ENCODE measurements at places on chromosomes 4 and X.

GRCh38 chr4:22635692-22636091, 57.0 kb upstream of the GBA3 start:
- no peak overlapping the region for H3K4me3 ChIP-seq
- H3K36me3 ChIP-seq = no peaks in the 10 kb centered on the region
- DNase-seq = no peak
- H3K27me3 ChIP-seq = no peaks in the 10 kb centered on the region
- no peak overlapping the region for H3K27ac ChIP-seq
- no peaks in the 10 kb centered on the region for H3K4me1 ChIP-seq

- H3K27ac ChIP-seq = no peak overlapping the region
- peaks cover 33% of the 10 kb centered on the region for H3K36me3 ChIP-seq
- DNase-seq = no peak
- no peaks in the 10 kb centered on the region for H3K4me1 ChIP-seq
- no peak overlapping the region for H3K4me3 ChIP-seq
Measured at GRCh38 chr4:113718252-113718651, 43.3 kb downstream of the CAMK2D start.

DNA sequence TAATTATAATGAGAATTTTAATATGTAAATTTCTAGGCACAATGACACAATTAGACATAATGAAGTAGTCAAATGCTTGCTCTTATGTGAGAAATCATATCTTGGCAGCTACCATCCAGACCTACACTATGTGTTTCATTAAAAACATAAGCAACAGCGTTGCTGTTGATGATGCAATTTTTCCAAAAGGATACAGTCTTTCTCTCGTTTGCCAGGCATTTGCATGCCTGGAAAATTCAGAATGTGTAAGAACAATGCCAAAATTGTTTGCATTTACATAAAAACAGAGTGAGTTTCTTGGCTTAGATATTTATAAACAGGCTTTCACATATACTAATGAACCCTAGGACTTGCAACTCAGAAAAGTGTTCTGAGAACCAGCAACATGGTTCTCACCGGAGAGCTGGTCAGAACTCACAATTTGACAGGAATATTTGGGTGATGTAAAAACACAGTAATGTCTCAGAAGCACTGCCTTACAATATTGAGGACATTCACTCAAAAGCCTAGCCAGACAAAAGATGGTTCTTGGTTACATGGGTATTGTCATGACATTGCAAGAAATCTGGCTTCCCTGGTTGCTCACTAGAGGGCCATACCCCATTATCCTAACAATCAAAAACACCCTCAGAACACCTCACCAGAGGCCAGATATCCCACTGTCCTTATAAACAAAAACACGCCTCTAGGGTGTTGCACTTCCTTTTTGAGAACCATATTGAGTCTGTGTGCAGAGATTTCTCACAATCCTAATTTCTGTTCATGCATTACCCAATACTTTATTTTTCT, 1029.0 kb upstream of the AGA start:
- no peak overlapping the region for H3K4me3 ChIP-seq
- no peaks in the 10 kb centered on the region for H3K36me3 ChIP-seq
- DNase-seq = no peak
- H3K27ac ChIP-seq = no peak overlapping the region
- H3K27me3 ChIP-seq = no peaks in the 10 kb centered on the region

GRCh38 chr4:165520086-165520485, 141.3 kb downstream of the CPE start:
- H3K36me3 ChIP-seq = no peaks in the 10 kb centered on the region
- no peak overlapping the region for H3K4me3 ChIP-seq
- H3K27ac ChIP-seq = no peak overlapping the region
- peaks cover 6% of the 10 kb centered on the region for H3K27me3 ChIP-seq
- no peak for DNase-seq
- H3K4me1 ChIP-seq = no peaks in the 10 kb centered on the region

GRCh38 chrX:154485150-154486051, 1.0 kb downstream of the UBL4A start:
- peaks cover 37% of the 10 kb centered on the region for H3K4me1 ChIP-seq
- H3K36me3 ChIP-seq = peaks cover 25% of the 10 kb centered on the region
- no peak for DNase-seq
- peak overlapping the region; percentile 69 for H3K4me3 ChIP-seq

DNA sequence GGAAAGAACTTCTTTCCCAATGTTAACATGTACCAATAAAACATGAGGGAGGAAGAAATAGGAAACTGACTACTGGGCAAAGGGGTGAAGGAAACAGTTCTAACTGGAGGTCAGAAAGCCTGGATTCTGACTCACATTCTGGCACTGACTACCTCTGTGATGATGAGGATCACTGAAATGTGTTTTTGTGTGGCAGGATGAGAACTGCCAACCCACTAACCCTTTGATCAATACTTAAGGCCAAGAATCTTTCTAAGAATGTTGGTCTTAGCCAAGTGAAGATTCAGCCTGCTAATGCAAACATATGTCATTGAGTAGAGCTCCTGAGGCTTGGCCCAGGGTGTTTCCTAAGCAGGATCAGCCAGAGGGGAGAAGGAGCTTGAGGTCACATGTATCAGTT, 4.6 kb downstream of the ALAS2 start:
- no peaks in the 10 kb centered on the region for H3K27me3 ChIP-seq
- H3K4me1 ChIP-seq = no peaks in the 10 kb centered on the region
- peaks cover 2% of the 10 kb centered on the region for H3K36me3 ChIP-seq
- H3K4me3 ChIP-seq = no peak overlapping the region
- no peak for DNase-seq
- no peak overlapping the region for H3K27ac ChIP-seq

- H3K4me3 ChIP-seq = no peak overlapping the region
- H3K36me3 ChIP-seq = no peaks in the 10 kb centered on the region
Measured at GRCh38 chr4:34861666-34862065, 1382.6 kb downstream of the ARAP2 start.

DNA sequence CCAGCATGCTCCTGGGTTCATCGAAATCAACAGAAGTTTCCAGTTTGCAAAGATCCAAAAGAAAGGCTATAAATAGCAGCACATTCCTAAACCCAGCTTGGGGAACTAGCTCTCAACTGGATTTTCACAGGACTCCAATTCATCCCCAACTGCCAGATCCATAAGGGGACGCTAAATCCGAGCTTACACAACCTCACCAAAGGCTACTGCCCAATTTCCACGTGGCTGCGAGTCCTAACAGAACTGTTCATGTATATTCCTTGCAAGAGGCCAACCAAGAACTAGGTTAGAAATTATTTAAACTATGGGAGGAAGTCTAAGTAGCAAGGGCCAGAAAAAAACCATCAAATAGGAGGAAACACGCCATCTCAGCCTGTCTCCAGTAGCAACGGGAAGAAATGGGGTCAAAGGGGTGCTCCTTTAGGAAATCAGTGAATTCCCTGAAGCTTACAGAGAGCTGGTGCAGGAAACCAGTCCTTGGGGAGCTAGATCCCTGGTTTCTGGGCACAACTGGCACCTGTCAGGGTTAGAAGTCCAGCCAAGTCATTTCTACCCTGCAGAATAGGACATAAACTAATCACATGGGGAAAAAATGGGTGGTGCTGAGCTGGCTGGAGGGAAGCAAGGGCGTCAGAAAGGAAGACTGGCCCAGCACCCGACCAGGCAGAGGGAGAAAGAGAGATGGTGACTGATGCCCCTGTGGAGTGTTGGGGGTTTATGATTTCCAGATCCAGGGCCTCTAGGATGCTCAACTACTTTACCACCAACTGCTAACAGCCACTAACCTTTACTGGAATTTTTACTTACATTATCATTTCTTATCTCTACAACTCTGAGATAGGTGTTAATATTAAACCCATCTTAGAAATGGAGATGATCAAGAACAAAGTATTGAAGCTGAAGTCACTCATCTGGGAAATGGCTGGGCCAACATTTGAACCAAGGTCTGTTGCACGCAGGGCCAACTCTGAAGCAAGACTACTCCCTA, 20.5 kb downstream of the RELL1 start:
- peaks cover 59% of the 10 kb centered on the region for H3K4me1 ChIP-seq
- DNase-seq = no peak
- H3K27ac ChIP-seq = no peak overlapping the region
- H3K27me3 ChIP-seq = no peaks in the 10 kb centered on the region
- no peak overlapping the region for H3K4me3 ChIP-seq

GRCh38 chr4:161952382-161952781, 211.4 kb downstream of the FSTL5 start:
- no peaks in the 10 kb centered on the region for H3K27me3 ChIP-seq
- H3K27ac ChIP-seq = no peak overlapping the region
- no peak overlapping the region for H3K4me3 ChIP-seq
- no peak for DNase-seq
- no peaks in the 10 kb centered on the region for H3K36me3 ChIP-seq
- H3K4me1 ChIP-seq = no peaks in the 10 kb centered on the region

DNA sequence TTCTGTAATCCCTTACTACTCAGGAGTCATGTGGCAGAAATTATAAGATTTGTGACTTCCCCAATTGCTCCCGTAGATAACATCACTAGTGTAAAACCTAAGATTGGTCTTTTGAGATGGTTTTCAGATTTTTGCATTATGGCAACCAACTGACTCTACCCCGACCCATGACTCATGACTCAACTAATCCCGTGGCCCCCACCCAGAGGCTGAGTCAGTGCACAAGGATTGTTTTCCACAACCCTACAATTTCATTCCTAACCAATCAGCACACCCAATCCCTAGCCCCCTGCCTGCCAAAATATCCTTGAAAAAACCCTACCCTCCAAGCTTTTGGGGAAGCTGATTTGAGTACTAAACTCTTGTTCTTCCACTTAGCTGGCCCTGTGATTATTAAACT, 109.4 kb upstream of the FAM9C start:
- peaks cover 8% of the 10 kb centered on the region for H3K36me3 ChIP-seq
- DNase-seq = no peak
- H3K27me3 ChIP-seq = no peaks in the 10 kb centered on the region

DNA sequence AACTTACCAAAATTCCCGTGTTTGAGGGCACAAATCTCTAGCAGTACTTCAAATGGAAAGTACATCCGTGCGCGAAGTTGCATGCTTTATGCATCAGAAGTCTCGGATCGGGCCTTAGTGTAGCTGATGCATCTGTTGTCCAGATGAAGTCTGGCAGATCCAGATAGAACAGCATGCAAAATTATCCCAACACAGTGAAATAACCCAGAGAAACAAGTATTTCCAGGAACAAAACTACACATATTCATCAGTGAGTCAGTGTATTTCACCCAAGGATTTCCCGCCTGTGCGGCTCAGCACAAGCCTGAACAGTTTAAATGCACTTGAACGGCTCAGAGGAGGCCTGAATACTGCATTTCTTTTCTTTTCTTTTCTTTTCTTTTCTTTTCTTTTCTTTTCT, 27.4 kb upstream of the CLDN24 start:
- no peak overlapping the region for H3K27ac ChIP-seq
- H3K4me1 ChIP-seq = peaks cover 19% of the 10 kb centered on the region
- no peak for DNase-seq

- H3K27ac ChIP-seq = no peak overlapping the region
- peaks cover 7% of the 10 kb centered on the region for H3K27me3 ChIP-seq
- no peak for DNase-seq
- no peaks in the 10 kb centered on the region for H3K4me1 ChIP-seq
- H3K36me3 ChIP-seq = peaks cover 3% of the 10 kb centered on the region
Measured at GRCh38 chr4:152719801-152720556, 40.2 kb upstream of the TMEM154 start.

GRCh38 chr4:39994406-39994805, 16.7 kb upstream of the PDS5A start:
- no peak overlapping the region for H3K27ac ChIP-seq
- H3K4me3 ChIP-seq = no peak overlapping the region
- DNase-seq = no peak
- no peaks in the 10 kb centered on the region for H3K4me1 ChIP-seq

GRCh38 chrX:71282514-71283402, 677 bp upstream of the NONO start:
- H3K27me3 ChIP-seq = no peaks in the 10 kb centered on the region
- H3K36me3 ChIP-seq = peaks cover 17% of the 10 kb centered on the region
- peak; percentile 58 for DNase-seq
- H3K27ac ChIP-seq = peak overlapping the region; percentile 100
- peaks cover 16% of the 10 kb centered on the region for H3K4me1 ChIP-seq
- H3K4me3 ChIP-seq = peak overlapping the region; percentile 97

- no peak overlapping the region for H3K27ac ChIP-seq
- no peak for DNase-seq
- no peaks in the 10 kb centered on the region for H3K27me3 ChIP-seq
- no peak overlapping the region for H3K4me3 ChIP-seq
- peaks cover 12% of the 10 kb centered on the region for H3K4me1 ChIP-seq
Measured at GRCh38 chrX:40197071-40197470, 99.3 kb upstream of the BCOR start.

- H3K4me3 ChIP-seq = no peak overlapping the region
- H3K4me1 ChIP-seq = no peaks in the 10 kb centered on the region
- no peaks in the 10 kb centered on the region for H3K36me3 ChIP-seq
- H3K27ac ChIP-seq = no peak overlapping the region
- DNase-seq = no peak
Measured at GRCh38 chr4:9946170-9946569, 75.1 kb downstream of the SLC2A9 start.

DNA sequence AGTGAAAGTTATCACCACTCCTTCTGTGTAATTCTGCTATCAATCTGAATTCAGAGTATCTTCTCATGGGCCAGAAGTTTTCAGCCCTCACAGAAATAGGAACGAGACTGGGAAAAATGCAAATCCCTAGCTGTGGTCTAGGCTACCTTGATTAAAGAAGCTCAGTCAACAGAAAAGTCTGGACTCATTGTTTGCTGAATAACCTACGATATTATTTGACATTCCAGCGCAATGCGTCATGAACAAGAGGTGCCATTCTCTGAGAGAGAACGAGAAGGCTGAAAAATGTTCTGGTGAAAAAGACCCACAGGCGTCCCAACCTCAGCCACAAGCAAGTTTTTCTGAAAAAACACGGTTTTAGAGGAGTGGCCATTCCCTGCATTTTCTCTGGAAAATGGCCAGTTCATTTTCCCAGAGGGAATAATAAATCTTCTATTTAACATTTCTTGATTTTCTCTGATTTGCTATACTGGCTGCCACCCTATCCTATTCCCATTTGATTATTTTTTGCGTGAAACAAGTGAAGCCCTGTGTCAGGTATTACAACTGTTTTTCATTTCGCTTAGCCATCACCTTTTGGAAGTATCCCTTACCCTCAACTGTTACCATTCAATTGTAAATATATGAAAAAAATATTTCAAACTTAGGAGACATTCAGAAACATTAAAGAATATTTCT, 1117.6 kb upstream of the PRKX start:
- no peak overlapping the region for H3K27ac ChIP-seq
- H3K36me3 ChIP-seq = no peaks in the 10 kb centered on the region
- no peaks in the 10 kb centered on the region for H3K4me1 ChIP-seq
- no peak for DNase-seq

- no peak overlapping the region for H3K4me3 ChIP-seq
- no peak overlapping the region for H3K27ac ChIP-seq
- DNase-seq = no peak
Measured at GRCh38 chr4:155999725-156000124, 46.1 kb upstream of the CTSO start.

GRCh38 chr4:130026185-130026584, 930.2 kb downstream of the C4orf33 start:
- no peaks in the 10 kb centered on the region for H3K36me3 ChIP-seq
- H3K4me1 ChIP-seq = no peaks in the 10 kb centered on the region
- H3K4me3 ChIP-seq = no peak overlapping the region
- H3K27ac ChIP-seq = no peak overlapping the region
